ENCODE measurements at places on chromosomes 7 and 10.

- no peak for DNase-seq
Observed at GRCh38 chr7:44471436-44471835, 19.0 kb downstream of the NUDCD3 start.

DNA sequence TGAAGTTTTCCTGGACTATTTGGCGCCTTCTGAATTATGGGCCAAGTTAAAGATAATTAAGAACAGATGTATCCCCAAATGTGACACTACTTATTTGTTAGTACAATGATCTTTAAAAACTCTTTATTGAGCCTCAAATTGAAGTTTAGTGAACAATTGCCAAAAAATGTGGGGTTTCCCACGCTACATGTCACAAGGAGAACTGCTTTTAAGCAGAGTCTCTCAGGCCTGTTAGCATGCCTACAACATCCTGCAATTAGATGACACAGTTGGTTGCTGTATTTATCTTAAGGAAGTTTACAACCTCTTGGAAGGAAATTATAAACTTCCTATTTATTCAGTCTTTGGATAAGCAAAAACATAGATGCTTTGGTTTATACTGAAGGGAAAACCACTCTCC, 733.0 kb downstream of the TNS3 start:
- no peak for DNase-seq

DNA sequence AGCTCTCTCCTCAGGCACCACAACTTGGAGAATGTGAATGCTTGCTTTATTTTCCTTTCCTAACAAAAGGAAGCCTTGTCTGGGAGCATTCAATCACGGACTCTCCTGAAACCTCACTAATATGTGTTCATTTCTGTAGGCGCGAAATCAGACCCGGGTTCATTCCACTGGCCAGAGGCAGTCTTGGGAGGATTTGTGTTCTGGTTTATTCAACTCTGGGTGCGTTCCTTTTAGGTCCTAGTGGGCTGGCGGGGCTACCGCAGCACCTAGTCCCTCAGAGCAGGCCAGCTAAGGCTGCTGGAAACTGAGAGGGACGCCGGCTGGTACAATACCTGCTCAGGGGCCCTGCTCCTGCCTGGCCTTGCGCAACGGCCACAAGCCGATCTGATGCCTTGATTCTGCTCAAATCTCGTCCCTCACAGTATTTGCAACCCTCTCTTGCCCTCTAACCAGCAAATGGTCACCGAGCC, 7.5 kb downstream of the HOXA4 start:
- DNase-seq = peak; percentile 43

DNA sequence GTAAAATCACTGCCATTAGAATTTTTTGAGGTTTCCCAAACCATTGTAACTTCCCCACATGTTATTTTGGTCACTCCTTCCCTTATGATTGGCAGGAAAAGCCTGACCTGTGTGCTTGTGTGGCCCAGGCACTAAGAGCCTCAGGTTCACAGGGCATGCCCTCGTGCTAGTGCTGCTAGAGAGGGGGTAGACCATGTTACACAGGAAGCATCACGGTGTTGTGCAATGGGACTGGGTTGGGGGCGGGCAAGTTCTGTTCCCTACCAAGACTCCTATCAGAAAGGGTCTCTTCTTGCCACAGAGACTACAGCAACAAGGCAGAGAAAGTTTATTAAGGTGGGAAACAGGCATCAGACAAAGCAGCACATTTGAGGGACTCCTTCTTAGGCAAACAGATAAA, 32.2 kb downstream of the LSM5 start:
- DNase-seq = no peak

DNA sequence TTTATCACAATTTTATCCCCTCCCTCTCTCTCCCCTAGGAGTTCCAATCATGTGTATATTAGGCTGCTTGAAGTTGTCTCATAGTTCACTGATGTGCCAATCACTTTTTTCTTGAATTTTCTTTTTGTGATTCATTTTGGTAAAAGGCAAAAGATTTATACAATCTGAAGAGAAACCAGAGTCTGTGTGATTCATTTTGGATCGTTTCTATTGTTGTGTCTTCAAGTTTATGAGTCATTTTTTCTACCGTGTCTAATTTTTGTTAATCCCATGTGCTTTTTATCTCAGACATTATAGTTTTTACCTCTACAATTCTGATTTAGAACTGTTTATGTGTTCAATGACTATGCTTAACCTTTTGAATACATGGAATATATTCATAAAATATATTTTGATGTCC, 483.9 kb upstream of the AUTS2 start:
- no peak for DNase-seq

DNA sequence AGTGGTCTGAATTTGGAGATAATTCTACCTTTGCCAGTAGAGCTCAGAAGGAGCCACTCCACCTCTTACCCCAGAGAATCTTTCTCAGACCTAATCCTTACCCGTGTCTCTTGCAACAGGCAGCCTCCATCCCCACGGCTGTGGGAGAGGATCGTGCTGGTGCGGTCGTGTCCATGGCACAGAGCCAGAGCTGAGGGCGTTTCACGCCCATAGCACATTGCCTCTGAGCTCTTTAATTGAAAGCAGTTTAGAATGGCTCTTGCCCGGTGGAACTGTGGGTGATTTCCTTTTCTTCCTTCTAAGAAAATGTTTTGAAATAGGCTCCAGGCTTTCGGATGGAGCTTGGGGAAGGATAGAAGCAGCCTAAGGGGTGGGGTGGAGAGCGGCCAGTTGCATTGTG, 41.5 kb downstream of the PRF1 start:
- DNase-seq = no peak

- no peak for DNase-seq
Observed at GRCh38 chr7:122301858-122302760, 2.4 kb downstream of the FEZF1 start.

GRCh38 chr7:26646336-26647048, 217.9 kb downstream of the SKAP2 start:
- DNase-seq = no peak

- peak; percentile 24 for DNase-seq
Observed at GRCh38 chr7:82172017-82172416, 271.6 kb downstream of the CACNA2D1 start.

DNA sequence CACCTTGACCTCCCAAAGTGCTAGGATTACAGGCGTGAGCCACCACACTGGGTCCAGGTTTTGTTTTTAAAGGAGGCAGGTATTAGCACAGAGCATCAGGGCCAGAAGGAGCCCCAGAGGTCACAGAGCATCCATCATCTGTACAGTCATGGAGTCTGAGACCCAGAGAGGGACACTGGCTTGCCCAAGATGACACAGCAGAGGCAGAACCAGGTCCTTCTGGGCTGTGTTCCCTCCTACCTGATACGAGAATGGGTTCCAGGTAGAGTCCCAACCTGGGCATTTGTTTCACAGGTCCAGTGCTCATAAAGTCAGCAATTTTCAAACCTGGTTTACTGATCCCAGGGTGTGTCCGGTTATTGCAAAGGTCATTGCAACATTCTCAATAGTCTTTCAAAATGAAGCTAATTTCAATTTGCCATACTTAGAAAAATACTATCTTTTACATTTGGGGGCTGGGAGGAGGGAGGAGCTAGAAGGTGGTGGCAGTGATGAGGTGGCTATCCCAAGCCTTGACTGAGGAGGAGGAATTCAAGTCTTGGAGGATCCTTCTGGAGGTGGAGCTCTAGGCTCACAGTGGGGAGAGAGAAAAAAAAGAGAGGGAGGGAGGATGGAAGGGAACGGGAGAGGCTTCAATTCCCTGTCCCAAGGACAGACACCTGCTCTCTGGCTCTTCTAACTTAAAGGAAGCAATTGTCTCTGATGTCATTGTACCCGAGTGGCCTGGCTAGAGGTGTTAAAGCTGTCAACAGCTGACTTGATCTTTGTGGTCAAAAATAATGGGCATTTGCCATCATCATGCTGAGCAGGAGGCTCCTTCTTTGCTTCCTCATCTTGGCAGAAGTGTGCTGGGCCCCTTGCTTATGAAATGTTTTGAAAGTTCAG, 8.1 kb downstream of the MXI1 start:
- no peak for DNase-seq

DNA sequence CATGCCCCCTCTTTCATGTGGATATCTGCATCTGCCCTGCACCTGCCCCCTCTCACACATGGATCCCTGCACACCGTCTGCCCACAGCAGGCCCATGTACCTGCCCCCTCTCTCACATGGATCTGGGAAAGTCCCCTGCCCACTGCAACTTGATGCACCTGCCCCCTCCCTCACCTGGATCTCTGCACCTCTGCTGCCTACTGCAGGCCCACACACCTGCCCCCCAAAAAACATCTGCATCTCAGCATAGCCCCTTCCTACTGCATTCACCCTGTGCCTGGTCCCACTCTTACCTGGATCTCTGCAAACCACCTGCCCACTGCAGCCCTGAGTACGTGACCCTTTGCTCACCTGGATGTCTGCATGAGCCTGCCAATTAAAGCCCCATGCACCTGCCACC, 479.8 kb downstream of the PTPRN2 start:
- no peak for DNase-seq

GRCh38 chr7:155948423-155948822, 136.2 kb upstream of the SHH start:
- no peak for DNase-seq

- peak; percentile 12 for DNase-seq
Observed at GRCh38 chr10:98415731-98416119, 743 bp upstream of the PYROXD2 start.

- DNase-seq = peak; percentile 53
Observed at GRCh38 chr7:127514499-127514898, 70.9 kb downstream of the GCC1 start.

- no peak for DNase-seq
Observed at GRCh38 chr10:59325116-59325515, 37.2 kb downstream of the FAM13C start.

DNA sequence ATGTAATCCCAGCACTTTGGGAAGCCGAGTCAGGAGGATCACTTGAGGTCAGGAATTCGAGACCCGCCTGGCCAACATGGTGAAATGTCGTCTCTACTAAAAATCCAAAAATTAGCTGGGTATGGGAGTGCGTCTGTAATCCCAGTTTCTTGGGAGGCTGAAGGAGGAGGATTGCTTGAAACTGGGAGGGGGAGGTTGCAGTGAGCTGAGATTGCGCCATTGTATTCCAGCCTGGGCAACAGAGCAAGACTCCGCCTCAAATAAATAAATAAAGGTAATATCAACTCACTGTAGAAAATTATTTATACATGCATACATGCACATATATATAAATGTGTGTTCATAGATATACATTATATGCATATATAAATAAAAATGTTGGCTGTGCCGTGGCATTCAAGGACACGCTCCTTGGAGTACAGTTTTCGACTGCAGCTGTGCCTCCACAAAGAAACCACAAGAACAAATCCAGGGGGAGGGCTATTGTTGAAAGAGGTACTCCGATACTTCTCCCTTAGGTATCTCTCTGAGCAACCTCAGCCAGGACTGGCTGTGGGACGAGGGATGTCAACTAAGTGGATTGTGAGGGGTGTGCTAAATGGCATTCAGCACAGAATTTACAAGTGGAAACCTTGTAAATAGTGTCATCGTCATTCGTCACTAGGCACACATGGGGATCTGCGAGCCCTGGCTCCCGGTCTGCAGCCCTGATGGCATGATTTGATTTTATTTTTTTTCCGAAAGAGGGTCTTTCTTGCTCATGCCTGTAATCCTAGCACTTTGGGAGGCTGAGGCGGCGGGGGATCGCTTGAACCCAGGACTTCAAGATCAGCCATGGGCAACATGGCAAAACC, 49.3 kb downstream of the HIP1 start:
- DNase-seq = no peak

DNA sequence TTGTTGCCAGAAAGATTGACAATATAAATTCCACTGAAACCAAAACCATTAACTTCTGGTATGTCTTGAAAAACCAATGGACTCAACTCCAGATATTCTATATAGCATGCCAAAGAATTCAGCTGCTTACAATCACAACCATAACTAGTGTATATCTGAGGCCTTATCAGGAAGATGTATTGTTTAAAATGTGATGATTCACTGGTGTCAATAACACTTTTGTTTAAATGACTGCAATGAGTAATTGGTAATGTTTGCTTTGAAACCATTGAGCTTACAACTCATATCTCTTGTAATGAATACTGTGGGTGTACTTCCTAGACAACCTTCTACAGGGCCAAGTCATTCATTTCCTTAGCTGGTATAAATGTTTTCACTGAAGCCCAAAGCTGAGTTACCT, 727.9 kb upstream of the KCND2 start:
- no peak for DNase-seq
